ENCODE measurements at places on chromosomes 6 and 20.

GRCh38 chr20:62066339-62066982, 780 bp upstream of the TAF4 start:
- DNase-seq, result peak; percentile 62

- DNase-seq, result no peak
These were observed 56.6 kb downstream of the SLC23A2 start for GRCh38 chr20:4944518-4945313.

GRCh38 chr6:62479697-62480220, 193.7 kb upstream of the KHDRBS2 start:
- no peak for DNase-seq

- no peak for DNase-seq
These were observed 79.7 kb upstream of the NFATC2 start for GRCh38 chr20:51622004-51622874.

All from NCI-H774 (cell line).